ENCODE measurements at places on chromosomes 6 and 20.

- no peak for DNase-seq
Measured at GRCh38 chr6:155436981-155437749, 18.5 kb downstream of the NOX3 start.

DNA sequence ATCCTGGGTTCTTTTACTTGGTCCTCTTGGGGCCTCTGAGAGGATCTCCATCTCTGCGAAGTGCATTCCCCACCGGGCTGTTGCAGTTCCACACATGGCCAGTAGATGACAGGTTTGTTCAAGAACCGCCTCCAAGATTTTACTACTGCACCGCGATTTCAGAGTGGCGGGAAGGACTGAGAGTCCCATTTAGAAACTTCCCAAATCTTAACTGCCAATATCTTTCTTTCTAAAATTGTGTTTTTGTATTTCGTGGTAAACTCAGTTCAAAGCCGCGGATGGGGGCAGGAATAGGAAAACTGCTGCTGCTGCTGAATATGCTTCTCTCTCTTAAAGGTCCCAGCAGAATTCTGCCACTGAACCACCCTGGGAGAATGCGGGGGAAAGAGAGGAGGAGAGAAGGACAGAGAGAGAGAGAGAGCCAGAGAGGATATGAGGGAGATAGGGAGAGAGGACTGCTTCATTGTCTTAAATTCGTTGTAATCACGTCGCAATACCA, 8.6 kb upstream of the BTNL2 start:
- peak; percentile 80 for DNase-seq

DNA sequence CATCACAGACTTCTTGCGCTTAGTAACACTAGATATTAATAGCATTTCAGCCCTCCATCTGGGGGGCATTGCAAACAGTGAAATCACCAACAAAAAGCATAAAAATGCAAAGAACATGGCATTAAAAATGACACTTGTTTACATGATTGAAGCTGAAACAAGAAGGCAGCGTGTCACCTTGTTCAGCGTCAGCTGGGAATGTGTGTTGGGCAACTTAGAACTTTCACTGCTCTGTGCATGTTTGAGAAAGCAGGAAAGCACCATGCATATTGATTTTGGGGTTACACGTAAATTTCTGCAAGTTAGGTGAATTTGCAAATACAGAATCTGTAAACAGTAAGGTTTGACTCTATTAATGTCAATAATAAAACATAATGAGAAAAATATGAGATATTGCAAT, 162.9 kb downstream of the SOX4 start:
- no peak for DNase-seq

DNA sequence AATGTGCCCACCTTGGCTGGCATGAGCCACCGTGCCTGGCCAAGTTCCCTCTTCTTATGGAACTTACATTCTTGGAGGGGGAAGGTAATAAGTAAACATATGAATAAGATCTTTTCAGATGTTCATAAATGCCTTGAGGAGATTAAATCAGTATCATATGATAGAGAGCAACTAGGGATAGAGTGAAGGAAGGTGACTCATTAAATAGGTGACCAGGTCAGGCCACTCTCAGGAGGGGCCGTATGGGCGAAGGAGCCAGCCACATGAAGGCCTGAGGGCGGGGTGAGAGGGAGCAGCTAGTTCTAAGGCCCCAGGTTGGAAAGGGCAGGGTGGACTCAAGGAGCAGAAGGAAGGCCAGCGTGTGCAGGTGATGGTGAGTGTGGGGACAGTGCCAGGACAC, 91.1 kb downstream of the UST start:
- no peak for DNase-seq

DNA sequence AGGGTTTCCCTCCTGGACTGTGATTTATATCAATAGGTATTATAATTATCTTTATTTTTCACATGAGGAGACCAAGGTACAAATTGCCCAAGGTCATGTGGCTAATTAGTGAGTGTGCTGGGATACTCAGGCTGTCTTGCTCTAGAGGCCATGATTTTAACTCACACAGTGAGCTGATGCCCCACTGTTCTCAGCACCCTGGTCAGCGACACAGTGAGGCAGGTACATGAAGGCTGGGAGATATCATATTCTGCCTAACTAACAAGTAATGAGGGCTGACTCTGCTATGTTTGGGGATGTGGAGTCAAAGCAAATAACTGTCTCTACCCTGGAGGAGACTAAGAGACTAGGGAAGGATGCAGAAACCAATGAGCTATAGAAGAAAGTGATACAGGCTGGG, 501.1 kb downstream of the PTPRT start:
- no peak for DNase-seq

DNA sequence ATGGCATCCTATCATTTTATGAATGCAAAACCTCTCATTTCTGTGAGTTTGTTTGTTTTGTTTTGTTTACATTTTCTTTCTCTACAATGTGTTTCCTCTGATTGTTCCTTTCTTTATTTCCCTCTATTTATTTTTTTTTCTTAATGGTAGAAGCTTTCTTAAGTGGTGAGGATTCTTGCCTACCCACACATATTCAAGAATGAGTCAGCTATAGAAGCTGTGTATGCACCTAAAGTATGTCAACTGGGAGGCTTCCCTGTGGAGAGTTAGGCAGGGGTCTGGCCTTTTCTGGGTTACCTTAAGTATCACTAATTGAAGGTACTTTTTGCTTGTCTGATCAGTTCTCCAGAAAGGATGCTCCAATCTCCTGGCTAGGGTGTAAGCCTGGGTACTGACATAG, 354.0 kb downstream of the ESR1 start:
- no peak for DNase-seq
